Testis (tissue), 5 donors: ENCODE measurements at places on chromosomes 3 and 15.

GRCh38 chr15:67724691-67725375, 100.5 kb upstream of the SKOR1 start:
- H3K36me3 ChIP-seq, result no peaks in the 10 kb centered on the region
- DNase-seq, result no peak
- H3K4me3 ChIP-seq, result no peak overlapping the region
- no peaks in the 10 kb centered on the region for H3K27me3 ChIP-seq

GRCh38 chr3:104735691-104736090, 631.0 kb upstream of the ALCAM start:
- no peak overlapping the region for H3K4me3 ChIP-seq
- no peak overlapping the region for H3K27ac ChIP-seq
- no peaks in the 10 kb centered on the region for H3K36me3 ChIP-seq
- no peaks in the 10 kb centered on the region for H3K27me3 ChIP-seq

DNA sequence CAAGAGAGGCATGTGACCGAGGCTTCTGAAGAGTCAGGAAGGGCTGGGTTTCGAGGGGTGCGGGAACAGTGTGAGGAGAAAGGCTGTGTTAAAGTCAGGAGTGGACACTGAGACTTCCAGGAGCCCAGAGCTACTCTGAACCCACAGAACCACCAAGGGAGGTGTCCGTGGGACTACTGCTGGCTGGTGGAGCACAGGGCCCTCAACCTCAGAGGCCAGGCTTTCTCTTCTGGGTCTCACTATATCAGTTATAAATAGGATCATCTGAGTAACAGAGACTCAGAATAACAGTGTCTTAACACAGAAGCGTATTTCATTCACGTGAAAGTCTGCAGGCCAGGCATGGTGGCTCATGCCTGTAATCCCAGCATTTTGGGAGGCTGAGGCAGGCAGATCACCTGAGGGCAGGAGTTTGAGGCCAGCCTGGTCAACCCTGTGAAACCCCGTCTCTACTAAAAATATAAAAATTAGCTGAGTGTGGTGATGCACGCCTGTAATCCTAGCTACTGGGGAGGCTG, 113.6 kb downstream of the TMEM266 start:
- H3K27ac ChIP-seq, result no peak overlapping the region
- H3K27me3 ChIP-seq, result no peaks in the 10 kb centered on the region
- H3K36me3 ChIP-seq, result no peaks in the 10 kb centered on the region
- DNase-seq, result no peak

GRCh38 chr3:27559835-27560234, 75.7 kb upstream of the SLC4A7 start:
- no peak overlapping the region for H3K4me3 ChIP-seq
- no peaks in the 10 kb centered on the region for H3K27me3 ChIP-seq
- DNase-seq, result no peak
- no peak overlapping the region for H3K27ac ChIP-seq
- H3K36me3 ChIP-seq, result no peaks in the 10 kb centered on the region

DNA sequence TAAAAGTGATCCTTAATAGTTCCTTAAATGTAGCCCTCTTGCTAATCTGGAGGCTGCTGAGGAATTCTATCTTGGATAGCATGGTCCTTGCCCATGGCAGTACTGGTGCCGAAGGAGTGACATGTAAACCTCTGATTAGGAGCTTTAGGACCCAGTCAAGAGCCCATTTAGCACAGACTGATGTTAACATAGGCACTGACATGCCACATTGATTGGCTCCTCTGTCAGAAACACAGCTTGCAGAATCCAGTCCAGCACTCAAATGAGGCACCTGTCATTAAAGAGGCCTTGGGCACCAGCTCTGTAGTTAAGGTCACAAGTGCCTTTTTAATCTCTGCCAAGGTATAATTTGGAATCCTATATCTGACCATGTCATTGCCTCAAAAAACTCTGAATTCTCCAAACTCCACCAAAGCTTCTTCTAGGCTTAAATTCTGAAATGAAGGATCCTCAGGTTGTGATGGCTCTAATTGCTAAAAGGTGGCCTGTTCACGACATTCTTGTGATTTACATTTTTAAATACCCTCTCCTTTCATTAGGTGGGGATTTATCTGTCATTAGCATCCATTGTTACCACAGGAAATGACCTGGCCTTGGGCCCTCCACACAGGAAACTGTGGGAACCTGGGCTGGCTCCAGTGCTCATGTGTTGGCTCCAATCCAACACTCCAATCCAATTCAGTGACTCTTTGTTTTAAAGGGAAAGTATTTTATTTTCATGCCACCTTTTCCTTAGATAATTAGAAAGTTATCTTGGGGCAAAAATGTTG, 57.3 kb upstream of the RNF7 start:
- H3K36me3 ChIP-seq, result no peaks in the 10 kb centered on the region
- no peak overlapping the region for H3K27ac ChIP-seq
- no peak overlapping the region for H3K4me3 ChIP-seq
- no peak for DNase-seq
- no peaks in the 10 kb centered on the region for H3K27me3 ChIP-seq

DNA sequence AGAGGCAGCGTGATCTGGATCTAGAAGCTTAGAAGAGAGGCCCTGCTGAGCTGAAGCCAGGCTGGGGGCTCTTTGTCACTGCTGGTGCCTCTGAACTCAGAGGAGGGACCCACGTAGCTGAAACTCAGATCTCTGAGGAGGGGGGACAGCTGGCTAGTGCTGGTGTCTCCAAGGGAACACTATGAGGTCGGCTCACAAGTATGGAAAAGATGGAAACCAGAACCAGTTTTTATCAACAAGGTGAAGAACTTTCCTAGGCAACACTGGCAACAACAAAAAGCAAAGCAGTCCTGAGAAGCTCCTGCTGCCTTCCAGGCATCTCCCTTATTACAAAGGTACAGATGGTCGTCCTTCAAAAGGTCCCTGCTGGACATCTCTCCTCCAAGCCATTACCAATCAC, 27.0 kb upstream of the FSTL1 start:
- H3K4me3 ChIP-seq, result no peak overlapping the region
- no peaks in the 10 kb centered on the region for H3K27me3 ChIP-seq
- no peaks in the 10 kb centered on the region for H3K4me1 ChIP-seq
- H3K27ac ChIP-seq, result no peak overlapping the region
- no peak for DNase-seq
- H3K36me3 ChIP-seq, result no peaks in the 10 kb centered on the region

- DNase-seq, result no peak
- H3K4me3 ChIP-seq, result no peak overlapping the region
- no peaks in the 10 kb centered on the region for H3K27me3 ChIP-seq
- no peaks in the 10 kb centered on the region for H3K4me1 ChIP-seq
These were observed 27.6 kb upstream of the GAP43 start for GRCh38 chr3:115595611-115596275.

GRCh38 chr15:28962851-28963710, 77.3 kb downstream of the APBA2 start:
- no peaks in the 10 kb centered on the region for H3K27me3 ChIP-seq
- no peak for DNase-seq
- H3K27ac ChIP-seq, result no peak overlapping the region
- no peaks in the 10 kb centered on the region for H3K36me3 ChIP-seq
- no peaks in the 10 kb centered on the region for H3K4me1 ChIP-seq

- no peaks in the 10 kb centered on the region for H3K27me3 ChIP-seq
- no peak overlapping the region for H3K27ac ChIP-seq
- H3K4me1 ChIP-seq, result peaks cover 16% of the 10 kb centered on the region
These were observed 1.8 kb upstream of the LARP6 start for GRCh38 chr15:70855764-70856163.
